Cardiac muscle cell (in vitro differentiated cells and primary cell): ENCODE measurements at places on chromosomes 1 and 21.

- DNase-seq, result no peak
These were observed 81.0 kb downstream of the SLC30A10 start for GRCh38 chr1:219847215-219847855.

GRCh38 chr21:40505681-40506080 lies 341.3 kb downstream of the DSCAM start:
- no peak for DNase-seq

GRCh38 chr1:7375781-7376660 lies 395.1 kb upstream of the VAMP3 start:
- DNase-seq, result no peak

GRCh38 chr1:153866045-153866850 lies 56.5 kb downstream of the GATAD2B start:
- DNase-seq, result no peak

GRCh38 chr1:10161541-10162290 lies 48.7 kb upstream of the KIF1B start:
- no peak for DNase-seq

- DNase-seq, result no peak
These were observed 104.6 kb upstream of the LBR start for GRCh38 chr1:225532240-225532944.

GRCh38 chr1:147414505-147415163 lies 126.7 kb upstream of the BCL9 start:
- no peak for DNase-seq

DNA sequence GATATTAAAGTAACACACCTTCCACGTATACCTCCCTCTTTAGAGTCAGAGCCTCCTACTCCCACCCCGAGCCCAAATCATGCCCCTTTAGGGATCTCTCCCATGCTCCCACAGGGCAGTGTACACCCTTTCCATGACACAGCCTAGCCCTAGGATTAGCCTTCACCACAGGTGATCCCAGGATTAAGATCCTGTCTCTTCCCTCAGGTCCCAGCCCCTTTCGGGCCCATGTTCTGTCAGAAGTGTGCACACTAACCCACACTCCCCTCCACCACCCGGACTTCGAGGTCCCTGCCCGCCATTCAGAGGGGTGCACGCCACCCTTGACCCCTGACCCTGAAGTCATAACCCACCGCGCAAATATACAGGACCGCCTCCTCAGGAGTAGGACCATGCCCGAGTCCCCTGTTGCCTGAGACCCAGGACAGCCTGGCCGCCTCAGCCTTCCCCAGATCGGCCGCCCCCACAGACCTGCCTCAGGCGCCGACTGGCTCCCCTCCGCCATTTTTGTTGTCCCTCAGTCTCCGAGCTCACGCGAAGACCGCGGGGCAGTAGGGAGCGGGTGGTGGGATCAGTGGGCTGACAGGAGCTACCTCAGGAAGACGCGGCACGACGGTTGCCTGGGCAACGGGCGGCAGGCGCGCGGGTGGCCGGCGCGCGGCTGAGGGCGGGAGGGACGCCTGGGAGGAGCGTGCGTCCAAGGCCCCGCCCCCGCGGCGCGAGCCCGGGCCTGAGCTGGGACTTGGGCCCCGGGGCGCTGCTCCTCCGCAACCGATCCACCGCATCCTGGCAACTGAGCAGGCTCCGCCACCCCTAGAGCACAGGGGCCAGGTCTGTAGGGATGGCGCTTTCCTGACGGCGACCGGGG lies at the start of gene AGBL4:
AGBL4 (minus strand) TSS at position 663 of the 868 bp plus-strand sequence.
- peak; percentile 8 for DNase-seq

GRCh38 chr1:80918380-80918779 lies 882.4 kb upstream of the ADGRL2 start:
- DNase-seq, result no peak

GRCh38 chr1:222107267-222107666 lies 365.4 kb upstream of the DUSP10 start:
- DNase-seq, result no peak

DNA sequence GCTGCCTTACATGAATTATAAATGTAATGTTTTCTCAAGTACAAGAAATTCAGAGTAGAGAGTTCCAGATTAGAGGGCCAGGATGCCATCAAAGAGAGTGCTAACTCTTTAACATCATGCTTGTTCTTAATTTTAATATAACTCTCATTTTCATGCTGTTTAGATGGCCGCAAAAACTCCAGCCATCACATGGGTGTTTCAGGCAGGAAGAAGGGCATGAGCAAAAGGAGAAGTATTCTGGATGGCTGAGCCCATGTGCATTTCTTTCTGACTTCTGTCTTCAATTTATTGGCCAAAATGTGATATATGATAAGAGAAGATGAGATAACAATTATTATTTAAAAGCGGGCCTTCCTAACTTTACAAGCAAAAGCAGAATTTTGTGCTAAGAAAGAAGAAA lies 1328.6 kb downstream of the MRPL39 start:
- DNase-seq, result no peak

- no peak for DNase-seq
These were observed 39.3 kb upstream of the RGS4 start for GRCh38 chr1:163029901-163030300.

DNA sequence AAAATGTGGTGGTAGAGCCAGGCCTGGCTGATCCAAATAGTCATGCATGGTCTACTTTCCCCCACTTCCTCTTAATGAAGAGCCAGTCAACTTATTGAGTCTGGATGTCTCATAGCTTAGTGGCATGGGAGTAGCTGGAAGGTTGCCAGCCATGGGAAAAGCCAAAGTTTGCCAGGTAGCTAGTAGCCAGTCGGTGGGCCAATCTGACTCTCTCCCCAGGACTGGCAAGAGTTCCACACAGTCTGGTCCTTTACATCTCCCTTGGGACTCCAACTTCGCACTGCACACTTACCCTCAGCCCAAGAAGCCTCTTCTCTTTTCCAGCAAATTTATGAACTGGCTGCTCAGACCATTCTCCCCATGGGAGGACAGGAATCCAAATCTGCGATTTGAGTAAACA lies 8.3 kb downstream of the WARS2 start:
- no peak for DNase-seq

DNA sequence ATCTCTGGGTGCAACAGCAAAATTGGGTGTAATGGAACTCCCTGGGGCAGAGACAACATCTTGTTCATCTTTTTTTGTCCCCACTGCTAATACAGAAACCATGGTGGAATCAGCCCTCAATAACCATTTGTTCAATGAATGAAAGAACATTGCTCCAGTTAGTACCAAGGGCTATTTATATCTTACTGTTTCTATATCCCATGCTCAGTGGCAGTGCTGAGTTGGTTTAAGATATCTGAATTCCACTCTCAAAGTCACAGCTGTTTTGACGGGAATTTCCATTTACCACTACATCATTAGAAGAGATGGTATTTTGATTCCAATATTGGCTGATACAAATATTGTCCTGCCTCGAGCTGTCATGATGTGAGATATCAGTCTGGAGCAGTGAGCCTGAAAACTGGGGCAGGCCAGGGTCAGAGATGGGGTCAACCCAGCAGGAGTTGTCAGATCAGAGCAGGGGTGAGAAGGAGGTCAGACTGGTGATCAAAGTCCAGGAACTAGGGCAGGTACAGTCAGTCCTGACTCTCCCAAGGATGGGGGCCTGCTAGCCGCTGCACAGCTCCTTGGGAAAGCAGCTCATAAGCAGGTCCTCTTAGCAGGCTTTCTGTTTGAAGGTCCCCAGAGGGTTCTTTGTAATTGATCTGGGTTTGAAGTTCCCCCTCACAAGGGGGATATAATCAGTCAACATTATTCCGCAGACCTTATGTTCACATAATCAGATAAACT lies 5.8 kb upstream of the PHC2 start:
- DNase-seq, result peak; percentile 41

DNA sequence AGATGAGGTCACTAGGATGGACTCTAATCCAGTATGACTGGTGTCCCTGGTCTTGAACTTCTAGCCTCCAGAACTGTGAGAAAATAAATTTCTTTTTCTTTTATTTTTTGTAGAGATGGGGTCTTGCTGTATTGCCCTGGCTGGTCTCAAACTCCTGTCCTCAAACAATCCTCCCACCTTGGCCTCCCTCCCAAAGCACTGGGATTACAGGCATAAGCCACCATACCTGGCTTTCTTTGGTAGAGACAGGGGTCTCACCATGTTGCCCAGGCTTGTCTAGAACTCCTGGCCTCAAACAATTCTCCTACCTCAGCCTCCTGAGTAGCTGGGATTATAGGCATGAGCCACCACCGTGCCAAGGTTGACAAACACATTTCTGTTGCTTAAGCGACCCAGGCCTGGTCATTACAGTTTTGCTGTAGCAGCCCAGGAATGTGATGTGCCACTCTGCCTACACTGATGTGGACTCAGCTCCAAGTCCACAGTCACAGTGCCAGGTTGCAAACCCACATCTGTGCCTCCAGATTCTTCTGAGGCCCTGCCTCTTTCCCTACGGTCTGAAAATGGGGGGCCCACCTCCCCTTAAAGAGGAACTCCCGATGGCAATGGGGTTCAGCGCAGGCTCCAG lies 15.9 kb downstream of the PYCR2 start:
- DNase-seq, result no peak

- DNase-seq, result peak; percentile 56
These were observed 30.8 kb upstream of the PTGFRN start for GRCh38 chr1:116878804-116879477.

GRCh38 chr1:45337630-45338325 lies 2.2 kb upstream of the TOE1 start:
- no peak for DNase-seq

GRCh38 chr21:42558846-42559245 lies 45.2 kb downstream of the SLC37A1 start:
- no peak for DNase-seq

- no peak for DNase-seq
These were observed 36.6 kb downstream of the VANGL2 start for GRCh38 chr1:160436966-160437365.

DNA sequence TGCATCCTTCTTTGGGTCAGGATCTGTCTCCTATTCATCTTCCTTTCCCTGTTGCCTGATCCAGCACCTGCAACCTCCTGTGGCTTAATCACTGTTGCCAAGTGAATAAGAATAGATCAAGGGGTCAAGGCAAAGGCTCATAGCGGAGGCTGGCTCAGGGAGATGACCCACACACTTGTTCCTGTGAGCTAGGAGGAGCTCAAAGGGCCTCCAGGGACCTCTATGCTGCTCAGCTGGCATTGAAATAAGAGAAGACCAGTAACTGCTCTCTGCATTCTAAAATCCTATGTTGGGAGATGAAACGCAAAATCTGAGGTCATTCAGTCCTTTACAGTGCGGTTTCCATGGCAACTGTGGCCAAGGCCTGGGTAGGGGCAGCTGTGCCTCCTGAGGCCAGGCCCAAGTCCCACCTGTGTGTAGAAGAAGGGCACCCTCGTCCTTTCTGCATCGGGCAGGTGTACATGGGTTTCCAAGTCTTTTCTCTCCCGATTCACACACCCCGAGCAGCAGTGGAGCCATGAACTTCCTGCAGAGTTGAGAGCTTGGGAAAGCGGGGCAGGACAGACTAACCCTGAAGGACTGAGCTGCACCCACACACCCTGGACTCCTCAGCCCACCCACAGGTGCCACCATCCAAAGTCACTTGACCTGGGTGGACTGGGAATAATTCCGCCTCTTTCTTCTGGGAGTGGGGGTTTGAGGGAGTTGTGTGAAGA lies 27.8 kb upstream of the STUM start:
- no peak for DNase-seq

GRCh38 chr1:158809862-158810261 lies 21.3 kb upstream of the MNDA start:
- DNase-seq, result no peak

- no peak for DNase-seq
These were observed 2.5 kb upstream of the PADI6 start for GRCh38 chr1:17369466-17369865.

DNA sequence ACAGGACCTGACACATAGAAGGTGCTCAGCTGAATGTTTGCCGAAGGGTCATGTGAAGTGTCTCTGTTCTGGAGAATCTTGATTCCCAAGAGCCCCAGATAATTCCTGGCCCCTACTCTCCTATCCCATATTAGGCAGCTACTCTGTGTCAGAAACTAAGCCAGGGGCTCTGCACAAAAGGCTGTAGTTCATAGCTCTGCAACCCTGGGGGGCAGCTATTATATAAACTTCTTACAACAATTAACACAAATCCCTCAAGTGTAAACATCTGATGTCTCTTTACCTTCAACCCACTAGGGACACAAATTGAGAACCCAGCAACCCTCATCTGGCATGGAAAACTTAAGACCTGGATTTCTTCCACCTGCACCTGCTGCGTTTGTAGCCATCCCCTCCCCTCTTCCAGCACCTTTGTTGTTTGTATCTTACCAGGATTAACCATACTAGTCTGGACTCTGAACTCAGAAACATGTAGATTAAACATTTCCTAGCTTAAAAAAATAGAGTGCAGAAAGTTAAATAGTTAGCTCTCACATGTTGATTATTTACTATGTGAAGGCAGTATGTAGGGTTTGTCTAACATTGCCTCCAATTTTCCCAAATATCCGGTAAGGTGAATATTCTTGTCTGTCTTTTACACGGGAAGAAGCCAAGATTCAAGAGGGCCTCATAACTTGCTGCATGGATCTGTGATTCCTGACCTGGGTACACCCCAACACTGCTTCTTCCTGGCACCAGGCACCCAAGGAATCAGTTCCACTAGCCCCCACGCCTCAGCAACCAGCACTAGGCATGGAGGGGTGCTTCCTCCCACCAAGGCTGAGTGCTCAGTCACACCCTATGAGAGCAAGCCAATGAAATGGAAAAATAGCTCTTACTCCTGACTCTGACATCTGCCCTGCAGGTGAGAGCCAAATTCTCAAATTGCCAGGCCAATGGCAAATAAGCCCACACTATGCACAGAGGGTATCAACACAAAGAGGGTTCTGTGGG lies 220.7 kb upstream of the HOOK1 start:
- DNase-seq, result no peak

GRCh38 chr1:242120432-242120831 lies 121.5 kb upstream of the MAP1LC3C start:
- no peak for DNase-seq

DNA sequence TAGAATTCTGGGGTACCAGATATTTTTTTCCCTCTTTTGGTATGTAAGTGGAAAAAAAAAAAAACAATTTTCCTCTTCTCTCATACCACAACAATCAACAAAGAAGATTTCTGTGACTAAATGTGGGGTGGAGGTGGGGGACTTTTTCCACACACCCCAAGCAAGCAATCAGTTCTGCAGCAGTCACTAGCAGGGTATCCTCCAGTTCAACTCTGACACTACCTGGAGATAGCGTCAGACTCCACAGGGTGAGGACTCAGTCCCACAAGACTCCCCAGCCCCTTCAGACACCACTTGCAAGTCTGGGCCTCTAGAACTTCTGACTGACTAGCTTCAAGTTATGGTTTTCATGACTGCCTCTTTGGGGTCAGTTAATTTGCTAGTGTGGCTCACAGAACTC lies 6.2 kb downstream of the DHX9 start:
- DNase-seq, result no peak

- DNase-seq, result no peak
These were observed 80.6 kb upstream of the SLC44A3 start for GRCh38 chr1:94739521-94740061.
